ENCODE measurements at places on chromosomes 6 and 20. TPM values are rescaled to one million over a fixed set of nuclear protein-coding genes. Genes with fewer than 3 reads are reported as not detected.

SLC52A3 gene
- 23.6 TPM for total RNA-seq

PPP1R16B gene
- total RNA-seq: 7.8 TPM

COX7A2 gene
- 94.9 TPM for total RNA-seq

RSPH3 gene
- total RNA-seq: 14.9 TPM

ENPP1 gene
- total RNA-seq: 9.4 TPM

LCA5 gene
- total RNA-seq: 0.88 TPM

PNLDC1 gene
- total RNA-seq: not detected

AKAP7 gene
- 8.3 TPM for total RNA-seq

BNIP5 gene
- 9.1 TPM for total RNA-seq

BTBD3 gene
- 42.4 TPM for total RNA-seq

GFRAL gene
- not detected for total RNA-seq

KIF25 gene
- total RNA-seq: not detected

TNFRSF6B gene
- total RNA-seq: 2.1 TPM

MATN4 gene
- total RNA-seq: not detected

HSD17B8 gene
- total RNA-seq: 26.4 TPM

DEFB132 gene
- not detected for total RNA-seq

EMILIN3 gene
- not detected for total RNA-seq

PI3 gene
- total RNA-seq: not detected

GSS gene
- 95.6 TPM for total RNA-seq

TBC1D22B gene
- total RNA-seq: 23.3 TPM

DSP gene
- 243 TPM for total RNA-seq

C6orf132 gene
- 94.6 TPM for total RNA-seq

FERMT1 gene
- total RNA-seq: 15.1 TPM

WFDC8 gene
- total RNA-seq: not detected

MYT1 gene
- total RNA-seq: 0.83 TPM

TMEM244 gene
- total RNA-seq: not detected

OPRL1 gene
- not detected for total RNA-seq

PPP1R18 gene
- 6.9 TPM for total RNA-seq

COL11A2 gene
- 2.5 TPM for total RNA-seq

FILIP1 gene
- total RNA-seq: 4.1 TPM

CDSN gene
- total RNA-seq: not detected

LAMA2 gene
- 30.0 TPM for total RNA-seq

BEND6 gene
- total RNA-seq: not detected

KCNK15 gene
- not detected for total RNA-seq

OOEP gene
- total RNA-seq: not detected

GSTA2 gene
- total RNA-seq: 41.0 TPM

LY6G6F gene
- total RNA-seq: not detected

CALHM5 gene
- 0.09 TPM for total RNA-seq

CCDC28A gene
- 24.8 TPM for total RNA-seq

TCF15 gene
- total RNA-seq: not detected

PRL gene
- total RNA-seq: not detected

ANKRD6 gene
- 4.0 TPM for total RNA-seq

TRIM15 gene
- 19.8 TPM for total RNA-seq

TMEM200A gene
- 2.5 TPM for total RNA-seq

RNF114 gene
- 275 TPM for total RNA-seq

DDO gene
- 9.8 TPM for total RNA-seq

TAPBP gene
- 324 TPM for total RNA-seq

CRNKL1 gene
- 25.9 TPM for total RNA-seq

PLA2G7 gene
- total RNA-seq: 3.3 TPM

MRPS26 gene
- 34.5 TPM for total RNA-seq

GATA5 gene
- total RNA-seq: 33.8 TPM

SIRPD gene
- total RNA-seq: not detected

CD109 gene
- total RNA-seq: 1.4 TPM

UNC5CL gene
- 34.6 TPM for total RNA-seq

TGM3 gene
- not detected for total RNA-seq

NOX3 gene
- not detected for total RNA-seq

All from Peyer's patch (tissue), 4 donors.